ENCODE measurements at places on chromosomes 16 and 17.

DNA sequence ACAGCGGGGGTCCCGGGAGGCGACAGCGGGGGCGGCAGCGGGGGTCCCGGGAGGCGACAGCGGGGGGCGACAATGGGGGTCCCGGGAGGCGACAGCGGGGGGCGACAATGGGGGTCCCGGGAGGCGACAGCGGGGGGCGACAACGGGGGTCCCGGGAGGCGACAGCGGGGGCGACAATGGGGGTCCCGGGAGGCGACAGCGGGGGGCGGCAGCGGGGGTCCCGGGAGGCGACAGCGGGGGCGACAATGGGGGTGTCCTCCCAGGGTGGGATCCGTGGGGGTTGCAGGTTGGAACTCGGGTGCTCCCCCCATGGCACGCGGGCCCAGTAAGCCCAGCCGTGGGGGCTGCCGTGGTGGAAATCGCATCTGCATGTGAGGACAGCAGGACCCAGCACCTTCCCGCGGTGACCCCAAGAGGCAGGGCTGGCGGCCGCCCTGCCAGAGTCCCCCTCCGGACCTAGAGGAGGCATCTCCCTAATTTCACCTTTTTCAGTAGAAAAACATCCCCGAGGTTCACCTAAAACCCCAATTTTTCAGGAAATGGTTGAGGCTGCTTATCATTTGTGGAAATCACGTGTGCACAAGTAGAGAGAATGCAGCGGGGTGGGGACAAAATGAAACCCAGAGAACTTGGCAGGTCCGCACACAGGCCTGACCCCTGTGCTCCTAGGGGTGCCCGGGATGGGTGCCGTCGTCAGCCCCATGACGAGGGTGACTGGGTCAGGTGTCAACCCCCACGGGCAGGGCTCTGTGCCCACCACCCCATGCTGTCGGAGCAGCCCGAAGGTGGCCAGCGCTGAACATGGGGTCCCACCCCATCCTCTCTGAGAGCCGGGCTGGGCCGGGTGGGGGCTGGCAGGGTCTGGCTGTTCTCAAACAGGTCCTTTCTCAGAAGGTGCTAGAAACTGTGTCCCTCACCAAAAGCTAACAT lies 10.5 kb upstream of the METRNL start:
- no peak for DNase-seq

DNA sequence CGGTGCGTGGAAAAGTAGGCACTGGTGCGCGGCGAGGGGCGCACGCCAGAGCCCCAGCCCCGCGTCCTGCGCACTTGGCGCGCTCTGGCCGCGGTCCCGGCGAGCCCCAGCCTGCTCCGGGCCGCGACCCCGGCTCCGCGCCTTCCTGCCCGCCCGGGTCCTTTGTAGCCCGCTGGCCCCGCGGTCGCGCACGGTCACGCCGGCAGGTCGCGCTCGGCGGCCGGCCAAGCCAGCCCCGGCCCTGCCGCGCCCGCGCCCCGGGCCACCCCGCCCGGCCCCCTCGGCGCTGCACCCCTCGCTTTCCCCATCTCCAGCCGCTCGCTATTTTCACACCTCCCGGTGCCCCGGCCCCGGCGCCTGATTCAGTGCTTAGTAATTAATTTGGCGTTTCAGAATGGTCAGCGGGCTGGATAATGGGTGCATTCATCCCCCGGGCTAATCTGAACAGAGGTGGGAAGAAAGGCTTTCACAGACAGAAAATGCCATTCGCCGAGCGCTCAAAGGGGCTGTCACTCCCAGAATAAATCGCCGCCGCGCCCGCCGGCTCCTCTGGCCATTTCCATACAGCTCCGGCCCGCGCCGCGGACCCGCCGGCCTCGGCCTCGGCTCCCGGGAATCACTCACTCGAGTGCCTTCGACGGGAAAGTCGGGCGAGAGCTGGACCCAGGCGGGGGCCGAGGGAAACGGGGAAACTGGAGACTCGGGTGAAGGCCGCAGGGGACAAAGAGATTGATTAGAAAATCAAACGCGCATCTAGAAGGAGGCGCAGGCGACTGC lies 17.8 kb upstream of the NTN1 start:
- DNase-seq: no peak

GRCh38 chr16:88886420-88886844 lies 20.0 kb upstream of the PABPN1L start:
- DNase-seq: no peak

DNA sequence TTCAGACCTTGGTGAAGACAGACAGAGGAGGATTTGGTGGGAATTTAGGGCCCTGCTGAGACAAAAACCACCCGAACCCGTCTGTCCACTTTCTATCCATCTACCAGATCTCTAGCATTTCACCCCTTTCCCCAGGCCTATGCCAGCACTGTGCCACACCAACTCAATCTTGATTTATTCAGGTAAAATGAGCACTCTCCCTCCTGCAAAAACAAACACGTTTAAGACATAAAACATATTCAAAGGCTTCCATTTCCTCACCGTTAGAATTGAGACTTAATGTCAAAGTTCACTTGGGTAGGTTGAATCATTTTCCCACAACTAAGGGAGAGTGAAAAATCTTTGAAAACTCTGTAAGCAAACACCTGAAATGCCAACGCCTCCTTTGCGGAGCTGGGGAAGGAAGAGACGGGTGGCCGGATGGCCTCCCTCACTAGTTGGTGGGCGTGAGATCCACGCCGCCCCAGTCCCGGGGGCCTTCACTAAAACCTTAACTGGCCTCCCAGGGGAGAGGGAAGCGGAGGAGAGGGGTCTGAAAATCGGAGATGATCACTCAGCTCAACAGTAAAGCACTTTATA lies 862 bp downstream of the DCAKD start:
- no peak for DNase-seq

- DNase-seq: no peak
Observed at GRCh38 chr16:27799896-27800295, 250.0 kb downstream of the KATNIP start.

GRCh38 chr16:11909653-11910545 lies 5.9 kb downstream of the GSPT1 start:
- no peak for DNase-seq

GRCh38 chr16:75948441-75948840 lies 222.2 kb upstream of the CPHXL start:
- no peak for DNase-seq

GRCh38 chr17:17532991-17533390 lies 36.8 kb upstream of the RASD1 start:
- DNase-seq: no peak
